ENCODE measurements at places on chromosomes 2 and 18.

DNA sequence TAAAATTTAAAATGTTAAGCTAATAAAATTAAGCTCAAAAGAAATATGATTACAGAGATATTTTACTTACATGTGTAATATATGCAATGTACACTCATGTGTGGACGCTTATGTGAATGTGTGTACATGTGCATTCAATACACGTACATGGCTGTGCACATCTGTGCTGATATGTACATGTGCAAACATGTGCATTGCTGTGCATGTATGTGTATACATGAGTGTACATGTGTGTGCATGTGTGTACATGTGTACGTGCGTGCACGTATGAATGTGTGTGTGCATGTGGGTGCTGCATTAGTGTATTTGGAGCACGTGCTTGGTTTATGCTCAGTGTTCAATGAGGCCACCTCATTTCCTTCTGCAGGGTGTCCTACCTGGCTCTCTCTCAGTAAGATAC lies 88.2 kb upstream of the TMEM18 start:
- no peak for DNase-seq

GRCh38 chr2:186027922-186028321 lies 289.3 kb downstream of the FSIP2 start:
- no peak for DNase-seq

- DNase-seq = peak; percentile 58
Observed at GRCh38 chr2:80255918-80256781, 48.4 kb downstream of the LRRTM1 start.

- no peak for DNase-seq
Observed at GRCh38 chr2:50878251-50878650, 153.7 kb downstream of the NRXN1 start.

Data from spinal cord (tissue), 10 donors.